PC-9 (cell line): ENCODE measurements at places on chromosomes 7 and 10.

DNA sequence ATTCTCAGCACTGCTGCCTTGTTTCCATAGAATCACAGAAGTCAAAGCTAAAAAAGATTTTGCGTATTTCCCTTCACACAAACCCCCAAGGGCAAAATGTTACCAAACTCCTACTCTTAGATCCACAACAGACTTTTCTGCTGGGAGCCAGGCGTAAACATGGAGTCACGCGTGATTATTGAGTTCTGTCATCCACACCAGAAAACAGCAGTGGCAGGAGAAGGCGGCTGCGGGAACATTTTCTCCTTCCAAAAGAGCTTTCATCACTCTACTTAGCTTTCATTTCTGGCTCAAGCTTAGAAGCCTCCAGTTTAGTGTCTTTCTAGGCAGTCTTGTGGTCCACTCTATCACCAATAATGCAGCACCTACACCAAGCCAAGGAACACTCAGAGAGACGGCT, 712.9 kb upstream of the NRP1 start:
- no peaks in the 10 kb centered on the region for H3K27me3 ChIP-seq
- H3K4me1 ChIP-seq: no peaks in the 10 kb centered on the region
- H3K36me3 ChIP-seq: no peaks in the 10 kb centered on the region
- no peak for DNase-seq
- H3K4me3 ChIP-seq: no peak overlapping the region
- H3K27ac ChIP-seq: no peak overlapping the region

DNA sequence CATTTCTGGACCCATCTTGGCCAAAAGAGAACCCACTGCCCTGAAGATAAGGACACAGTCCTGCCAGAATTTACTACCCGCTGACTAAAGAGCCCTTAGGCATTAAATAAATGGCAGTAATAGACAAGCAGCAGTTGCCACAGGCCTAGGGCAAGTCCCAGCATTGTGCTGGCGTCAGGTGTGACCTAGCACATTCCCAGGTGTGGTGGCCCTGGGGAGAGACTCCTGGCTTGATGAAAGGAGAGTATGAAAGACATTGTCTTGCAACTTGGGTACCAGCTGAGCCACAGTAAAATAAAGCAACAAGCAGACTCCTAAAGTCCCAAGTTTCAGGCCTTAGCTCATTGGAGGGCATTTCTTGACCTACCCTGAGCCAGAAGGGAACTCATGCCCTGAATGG, 715.7 kb upstream of the SORCS1 start:
- no peaks in the 10 kb centered on the region for H3K36me3 ChIP-seq
- H3K27me3 ChIP-seq: no peaks in the 10 kb centered on the region
- no peaks in the 10 kb centered on the region for H3K4me1 ChIP-seq
- no peak overlapping the region for H3K27ac ChIP-seq
- no peak overlapping the region for H3K4me3 ChIP-seq

DNA sequence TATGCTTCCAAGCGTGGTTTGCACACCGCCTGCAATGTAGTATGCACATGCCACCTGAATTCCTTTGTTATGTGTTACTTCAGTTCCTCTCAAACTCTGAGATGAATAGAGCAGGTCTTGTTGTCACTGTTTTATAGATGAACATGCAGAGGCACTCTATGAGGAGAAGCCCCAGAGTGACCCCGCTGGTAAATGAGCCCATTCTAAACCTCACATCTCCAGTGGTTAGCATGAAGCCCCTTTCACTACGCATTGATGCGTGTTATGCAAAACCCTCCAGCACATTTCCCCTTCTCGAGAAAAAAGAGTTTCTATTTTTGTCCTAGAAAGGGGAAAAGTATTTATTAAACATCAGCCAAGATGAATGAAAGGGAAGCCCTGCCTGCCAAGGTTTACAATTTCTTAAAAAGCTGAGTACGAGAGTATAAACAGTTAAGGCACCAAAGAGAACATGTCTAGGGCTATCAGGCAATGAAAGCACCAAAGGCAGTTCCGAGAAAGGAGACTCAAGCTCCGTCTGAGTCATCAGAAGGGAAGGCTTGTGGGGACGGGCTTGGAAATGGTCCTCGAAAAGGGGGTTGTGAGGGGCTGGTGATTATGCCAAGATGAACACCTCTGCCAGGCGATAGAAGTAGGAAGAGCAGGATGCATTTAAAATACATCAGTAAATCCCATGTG, 58.7 kb upstream of the PFKP start:
- H3K27ac ChIP-seq: no peak overlapping the region
- peaks cover 73% of the 10 kb centered on the region for H3K27me3 ChIP-seq
- no peak for DNase-seq
- H3K36me3 ChIP-seq: no peaks in the 10 kb centered on the region

DNA sequence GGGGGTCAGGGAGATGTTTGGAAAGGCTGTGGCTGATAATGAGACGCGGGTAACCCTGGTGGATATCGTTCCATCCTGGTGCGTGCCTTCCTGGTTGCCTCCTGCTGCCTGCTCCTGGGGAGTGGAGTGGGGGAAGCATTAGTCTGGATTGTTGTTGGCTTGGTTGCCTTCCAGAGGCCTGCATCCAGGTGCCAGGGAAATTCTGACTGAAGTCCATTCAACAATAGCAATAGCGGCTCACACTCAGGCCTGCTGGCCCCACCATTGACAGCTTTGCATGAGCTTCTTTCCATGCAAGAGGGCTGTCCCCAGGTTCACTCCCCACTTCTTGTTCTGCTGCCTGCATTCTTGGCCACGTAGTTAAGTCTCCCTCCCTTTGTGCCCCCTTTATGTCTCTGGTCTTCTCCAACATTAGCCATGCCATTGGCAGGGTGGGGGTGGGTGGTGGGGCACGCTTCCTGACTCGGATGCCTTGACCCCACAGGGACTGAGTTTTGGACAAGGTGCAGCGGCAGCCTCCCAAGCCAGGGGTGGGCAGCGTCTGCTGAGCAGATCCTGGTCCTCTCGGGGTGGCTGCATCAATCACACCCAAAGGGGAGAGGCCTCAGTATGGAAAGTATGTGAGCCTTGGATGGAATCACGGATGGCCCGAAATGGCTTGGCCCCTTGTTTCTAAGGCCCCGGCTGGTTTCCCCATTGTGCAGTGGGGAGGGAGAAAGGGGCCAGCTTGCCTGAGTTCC, 150.2 kb downstream of the GRK5 start:
- no peak for DNase-seq
- H3K27ac ChIP-seq: no peak overlapping the region
- H3K4me1 ChIP-seq: 0 out of 2 replicates have a peak, but pooled peaks cover 6% of the 10 kb centered on the region
- no peaks in the 10 kb centered on the region for H3K27me3 ChIP-seq
- no peaks in the 10 kb centered on the region for H3K36me3 ChIP-seq

DNA sequence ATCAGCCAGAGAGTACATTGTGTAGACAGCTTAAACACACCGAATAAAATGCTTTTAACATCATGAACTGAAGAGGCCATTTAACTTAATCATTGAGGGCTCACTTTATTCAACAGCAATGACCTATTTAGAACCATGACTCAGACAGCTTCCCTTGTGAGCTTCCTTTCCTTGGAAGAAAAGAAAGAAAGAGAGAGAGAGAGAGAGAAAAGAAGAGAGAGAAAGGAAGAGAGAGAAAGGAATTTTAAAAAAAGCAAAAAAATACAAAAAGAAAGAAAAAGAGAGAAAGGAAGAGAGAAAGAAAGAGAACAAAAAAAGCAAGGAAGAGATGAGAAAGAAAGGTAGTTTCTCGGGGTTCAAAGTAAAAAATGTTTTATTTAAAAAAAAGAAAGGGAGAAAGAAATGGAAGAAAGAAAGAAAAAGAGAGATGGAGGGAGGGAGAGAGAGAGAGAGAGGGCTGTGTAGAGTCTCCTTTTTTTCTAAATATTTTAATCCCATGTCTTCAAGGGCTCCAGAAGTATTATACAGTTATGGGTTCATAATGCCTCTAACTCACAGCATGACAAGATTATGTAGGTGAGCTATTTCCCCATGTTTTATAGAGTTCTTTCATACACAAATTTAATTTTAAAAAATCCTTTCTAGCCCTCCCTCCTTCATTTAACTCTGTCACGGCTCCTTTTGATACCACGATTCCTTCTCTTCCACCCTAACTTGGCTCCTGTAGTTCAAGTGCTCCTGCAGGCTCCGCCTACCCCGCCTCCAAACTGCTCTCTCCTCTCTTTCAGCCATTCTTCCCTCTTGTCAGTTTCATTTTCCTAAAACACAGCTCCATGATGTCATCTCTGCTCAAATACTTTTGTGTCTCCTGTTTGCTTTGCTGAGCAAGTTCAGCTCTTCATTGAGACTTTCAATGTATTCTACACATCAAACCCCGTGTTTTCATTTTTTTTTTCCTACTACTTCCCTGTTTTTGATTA, 85.5 kb downstream of the PRTFDC1 start:
- H3K27me3 ChIP-seq: no peaks in the 10 kb centered on the region
- H3K27ac ChIP-seq: no peak overlapping the region
- no peaks in the 10 kb centered on the region for H3K36me3 ChIP-seq
- peaks cover 19% of the 10 kb centered on the region for H3K4me1 ChIP-seq
